ENCODE measurements at places on chromosomes 13 and 19.

- DNase-seq: no peak
Observed at GRCh38 chr13:93786846-93787489, 560.4 kb downstream of the GPC6 start.

GRCh38 chr19:18769989-18770528 lies 21.0 kb downstream of the COMP start:
- no peak for DNase-seq

DNA sequence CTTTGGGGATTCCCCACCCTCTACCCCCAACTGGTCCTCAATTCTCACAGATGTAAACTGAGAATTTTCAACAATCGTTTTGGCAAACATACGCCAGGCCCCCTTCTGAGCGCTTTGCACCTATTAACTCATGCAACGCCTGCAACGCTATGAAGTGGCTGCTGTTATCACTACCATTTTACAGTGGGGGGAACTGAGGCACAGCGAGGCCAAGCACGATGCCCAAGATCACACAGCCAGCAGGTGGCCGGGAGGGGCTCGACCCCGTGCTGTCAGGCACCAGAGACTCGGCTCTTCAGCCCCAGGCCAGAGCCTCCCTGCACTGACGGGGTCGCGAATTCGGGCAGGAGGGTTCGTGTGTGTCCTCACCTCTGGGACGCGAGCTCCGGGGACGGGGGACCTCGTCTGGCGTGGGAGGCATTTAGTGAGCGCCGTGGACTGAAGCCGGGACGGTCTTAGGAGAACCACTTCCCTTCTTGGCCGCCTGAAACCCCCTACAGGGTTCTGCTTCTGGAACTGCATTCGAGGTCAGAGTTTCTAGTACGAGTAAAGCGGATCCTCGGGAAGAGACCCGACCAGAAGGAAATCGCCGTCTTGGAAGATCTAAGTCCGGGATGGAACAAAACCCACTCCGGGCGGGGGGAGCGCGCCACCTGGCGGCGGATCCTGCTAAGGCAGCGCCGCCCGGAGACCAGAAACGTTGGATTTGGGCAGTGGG lies 21.0 kb downstream of the ZNF114 start:
- DNase-seq: peak; percentile 67

DNA sequence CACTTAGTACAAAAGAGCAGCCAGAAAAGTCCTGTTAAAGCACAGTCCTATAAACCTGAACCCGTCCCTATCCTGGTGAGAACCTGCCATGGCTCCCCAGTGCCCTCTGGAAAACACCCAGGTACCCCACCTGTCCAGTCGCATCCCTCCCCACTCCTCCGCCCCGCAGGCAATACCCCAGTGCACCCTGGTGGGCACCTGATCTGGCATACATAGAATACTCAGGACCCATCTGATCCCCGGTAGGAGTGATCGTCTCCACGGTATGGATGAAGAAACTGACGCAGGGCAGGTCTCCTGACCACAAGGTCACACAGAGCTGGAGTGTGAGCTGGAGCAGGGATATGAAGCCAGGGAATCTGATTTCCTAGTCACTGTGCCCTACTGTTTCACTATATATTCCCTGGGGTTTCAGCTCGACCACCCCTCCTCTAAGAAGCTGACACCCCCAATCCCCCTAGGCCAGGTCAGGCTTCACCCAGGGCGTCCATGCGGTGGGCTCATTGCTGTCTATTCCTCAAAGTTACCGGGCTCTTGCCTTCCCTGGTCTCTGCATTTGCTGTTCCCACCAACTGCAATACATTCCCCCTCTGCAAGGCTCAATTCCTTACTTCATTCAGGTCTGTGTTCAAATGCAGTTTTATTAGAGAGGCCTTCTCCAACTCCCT lies 12.6 kb downstream of the FBXO46 start:
- no peak for DNase-seq

DNA sequence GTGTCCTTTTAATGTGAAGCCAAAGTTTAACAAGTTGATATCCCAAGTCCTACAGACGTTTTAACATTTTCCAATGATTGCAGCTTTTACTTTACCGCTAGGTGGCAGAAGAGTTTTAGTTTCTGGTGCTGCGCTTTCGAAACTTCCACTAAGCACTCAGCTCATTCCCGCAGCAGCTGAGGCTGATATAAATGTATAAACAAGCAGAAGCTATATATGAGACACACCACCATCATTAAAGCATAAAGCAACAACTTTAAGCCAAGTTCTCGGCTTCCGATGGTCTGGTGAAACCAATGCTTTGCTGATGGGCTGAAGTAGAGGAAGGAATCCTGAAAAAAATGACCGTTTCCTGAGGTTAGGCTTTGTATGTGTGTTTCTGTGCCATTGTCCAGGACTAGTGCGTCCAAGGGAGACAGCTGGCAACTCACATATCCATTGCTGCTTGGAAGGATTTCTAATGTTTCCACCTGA lies 753.9 kb downstream of the OLFM4 start:
- peak; percentile 57 for DNase-seq

DNA sequence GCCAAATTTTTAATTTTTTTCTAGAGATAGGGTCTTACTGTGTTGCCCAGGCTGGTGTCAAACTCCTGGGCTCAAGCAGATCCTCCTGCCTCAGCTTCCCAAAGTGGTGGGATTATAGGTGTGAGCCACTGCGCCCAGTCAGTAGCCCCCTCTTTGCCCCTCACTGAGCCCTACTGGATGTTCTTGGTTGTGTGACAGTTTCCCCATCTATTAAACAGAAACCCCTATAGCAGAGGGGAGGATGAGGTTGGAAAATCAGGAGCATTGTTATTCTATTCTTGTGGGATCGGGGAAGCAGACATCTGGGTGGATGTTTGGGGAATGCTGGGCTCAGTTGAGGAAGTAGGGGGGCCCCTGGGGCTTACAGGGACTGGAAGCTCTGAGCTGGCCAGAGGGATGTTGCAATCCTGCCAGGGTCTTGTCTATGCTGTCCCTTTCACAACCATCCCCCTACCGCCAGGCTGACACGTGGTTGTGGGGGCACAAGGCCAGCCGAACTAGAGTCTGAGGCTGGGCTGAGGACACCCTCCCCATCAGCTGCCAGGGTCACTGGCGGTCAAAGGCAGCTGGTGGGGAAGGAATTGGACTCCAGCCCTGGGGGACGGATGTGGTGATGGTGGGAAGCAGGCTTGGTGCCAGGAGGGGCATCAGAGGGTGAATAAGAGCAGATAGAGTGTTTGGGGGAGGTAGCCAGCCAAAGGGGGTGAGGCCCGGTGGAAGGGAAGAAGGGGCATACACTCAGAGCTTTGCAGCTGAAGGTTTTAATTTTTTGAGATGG lies 10.9 kb downstream of the APOC1 start:
- DNase-seq: no peak

DNA sequence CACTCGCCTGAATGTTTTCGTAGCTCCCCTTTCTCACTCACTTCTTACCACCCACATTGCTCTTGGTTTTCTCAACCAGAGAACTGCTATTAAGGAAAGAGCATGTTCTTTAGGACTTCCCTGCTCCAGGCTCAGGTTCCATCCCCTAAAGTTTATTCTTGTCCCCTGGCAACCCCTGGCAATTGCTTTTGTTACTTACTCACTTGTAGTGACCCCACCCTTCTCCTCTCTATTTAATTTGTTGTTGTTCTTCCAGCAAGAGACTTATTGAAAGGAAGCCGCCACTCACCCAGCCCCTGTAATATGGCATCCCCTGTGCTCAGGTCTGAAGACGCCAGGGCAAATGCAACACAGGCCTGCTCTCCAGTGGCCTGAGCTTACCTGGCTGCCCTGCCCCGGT lies 233.7 kb upstream of the SOX21 start:
- no peak for DNase-seq

GRCh38 chr13:23510544-23510916 lies 59.7 kb upstream of the TNFRSF19 start:
- no peak for DNase-seq

DNA sequence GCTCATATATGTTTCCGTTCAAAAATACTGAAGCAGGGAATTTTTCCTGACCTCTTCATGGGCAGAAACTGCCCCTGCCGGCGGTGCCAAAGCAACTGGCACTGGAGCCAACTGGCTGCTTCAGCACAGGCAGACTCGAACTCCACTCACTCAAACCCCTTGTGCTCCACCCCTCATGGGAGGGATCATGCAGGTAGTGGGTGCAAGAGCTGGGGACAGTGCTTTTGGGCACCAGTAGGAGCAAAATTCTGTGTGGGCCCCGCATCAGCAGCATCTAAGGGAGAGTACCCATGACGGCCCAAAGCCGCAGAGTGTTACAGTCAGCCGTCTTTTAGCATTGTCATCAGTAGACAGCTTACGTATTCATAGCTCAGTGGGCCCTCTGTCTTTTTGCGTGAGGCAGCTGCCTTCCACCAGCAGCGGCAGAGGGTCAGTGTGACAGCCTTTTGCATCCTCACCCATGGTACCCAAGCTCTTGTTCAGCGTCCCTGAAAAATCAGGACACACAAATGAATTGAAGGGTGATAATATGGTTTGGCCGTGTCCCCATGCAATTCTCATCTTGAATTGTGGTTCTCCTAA lies 393.8 kb downstream of the SLITRK6 start:
- no peak for DNase-seq

GRCh38 chr13:43879755-43880181 lies at the start of gene LACC1:
LACC1 (plus strand) TSS chr13:43879904; CDS start chr13:43880986, 1,082 bp downstream.
- DNase-seq: peak; percentile 16

DNA sequence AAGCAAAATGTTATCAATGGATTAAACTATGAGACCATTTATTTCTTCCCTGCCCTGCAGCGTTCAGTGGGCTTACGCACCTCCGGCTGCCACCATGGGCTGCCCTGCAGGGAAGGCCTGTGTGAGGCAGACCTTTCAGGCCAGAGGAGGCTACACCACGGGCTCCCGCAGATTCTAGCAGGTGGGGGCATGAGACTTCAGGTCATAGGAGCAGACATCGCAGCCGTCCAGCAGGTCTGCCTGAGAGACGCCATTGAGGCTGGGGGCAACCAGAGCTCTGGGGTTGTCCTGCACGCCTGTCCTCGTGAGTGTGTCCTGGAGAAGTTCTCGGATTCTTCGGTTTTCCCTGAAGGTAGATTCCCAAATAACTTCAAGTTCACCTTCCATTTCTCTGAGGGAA lies 9.4 kb upstream of the SLC7A9 start:
- DNase-seq: no peak

- DNase-seq: no peak
Observed at GRCh38 chr13:61765181-61765742, 349.6 kb upstream of the PCDH20 start.

DNA sequence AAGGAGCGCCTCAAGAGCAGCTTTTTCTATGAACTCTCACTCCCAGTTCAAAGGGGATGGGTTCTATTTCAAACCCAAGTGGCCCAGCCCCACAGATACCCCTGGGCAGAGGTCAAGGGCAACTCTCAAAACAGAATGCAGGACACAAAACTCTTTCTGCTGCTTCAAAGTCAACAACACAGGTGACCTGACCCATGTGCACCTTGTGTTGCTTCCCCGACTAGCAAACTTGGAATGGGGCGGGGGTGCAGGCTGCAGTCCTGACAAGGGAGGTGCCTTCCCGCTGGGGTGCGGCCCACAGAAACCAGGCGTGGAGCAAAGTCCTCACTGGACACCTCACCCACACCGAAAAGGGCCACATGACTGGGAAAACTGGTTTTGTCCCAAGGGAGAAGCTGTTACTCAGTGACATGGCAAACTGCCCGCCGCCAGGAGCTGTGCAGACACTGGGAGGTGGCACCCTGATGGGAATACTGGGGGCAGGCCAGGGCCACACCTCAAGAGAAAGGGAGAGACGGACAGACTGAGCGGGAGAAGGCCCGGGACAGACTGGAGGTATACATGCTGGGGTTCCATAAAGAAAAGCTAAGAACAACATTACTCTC lies 17.4 kb downstream of the ZC3H4 start:
- DNase-seq: no peak

GRCh38 chr13:62799931-62800436 lies 1384.3 kb upstream of the PCDH20 start:
- no peak for DNase-seq

- no peak for DNase-seq
Observed at GRCh38 chr13:59086147-59086546, 1077.6 kb downstream of the DIAPH3 start.

DNA sequence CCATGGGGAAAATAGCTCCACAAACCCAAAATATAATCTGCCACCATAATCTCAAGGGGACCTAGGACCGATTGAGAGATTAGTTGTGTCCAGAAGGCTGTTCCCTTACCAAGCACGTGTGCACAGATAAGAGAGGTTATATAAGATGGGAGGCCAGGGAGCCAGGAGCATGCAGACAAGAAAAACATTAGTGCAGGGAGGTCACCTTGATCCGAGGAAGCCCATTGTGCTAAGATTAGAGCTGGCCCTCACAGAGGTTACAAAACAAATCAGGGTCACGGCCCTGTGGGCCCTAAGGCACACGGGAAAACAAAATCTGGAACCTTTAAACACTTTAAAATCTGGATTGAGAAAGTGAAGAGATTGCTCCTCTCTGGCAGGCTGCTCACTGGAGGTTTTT lies 37.7 kb downstream of the RGCC start:
- DNase-seq: no peak

- DNase-seq: no peak
Observed at GRCh38 chr13:112184261-112184660, 117.3 kb downstream of the SOX1 start.

DNA sequence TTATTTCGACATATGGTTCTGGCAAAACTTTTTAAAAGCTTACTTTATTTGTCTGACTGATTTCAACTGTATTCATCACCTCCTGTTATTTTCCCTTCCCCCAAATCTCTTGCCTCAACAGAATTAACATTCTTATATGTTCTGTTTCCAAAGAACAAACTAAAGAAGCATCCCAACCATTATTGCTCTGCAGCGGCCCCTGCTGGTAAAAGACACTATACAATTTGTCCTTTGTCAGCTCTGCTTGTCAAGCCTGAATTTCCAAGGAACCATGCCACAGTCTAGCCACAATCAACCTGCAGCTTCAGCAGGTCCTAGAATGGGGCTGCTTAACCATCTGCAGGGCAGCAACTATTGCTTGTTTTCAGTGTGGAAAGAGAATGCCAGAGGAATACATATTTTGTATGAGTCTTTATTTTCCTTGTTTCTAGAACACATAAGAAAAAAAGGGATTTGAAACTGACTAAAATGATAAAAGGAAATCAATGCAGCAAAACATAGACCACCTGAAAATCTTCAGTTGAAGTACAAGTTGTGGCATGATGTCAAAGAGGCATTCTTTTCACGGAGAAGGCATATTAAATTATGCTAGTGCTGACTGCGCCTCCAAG lies 845.3 kb downstream of the DIAPH3 start:
- DNase-seq: no peak

GRCh38 chr19:3556423-3556977 lies 886 bp downstream of the MFSD12 start:
- DNase-seq: no peak

GRCh38 chr13:41130356-41130755 lies 2.2 kb downstream of the KBTBD6 start:
- no peak for DNase-seq

DNA sequence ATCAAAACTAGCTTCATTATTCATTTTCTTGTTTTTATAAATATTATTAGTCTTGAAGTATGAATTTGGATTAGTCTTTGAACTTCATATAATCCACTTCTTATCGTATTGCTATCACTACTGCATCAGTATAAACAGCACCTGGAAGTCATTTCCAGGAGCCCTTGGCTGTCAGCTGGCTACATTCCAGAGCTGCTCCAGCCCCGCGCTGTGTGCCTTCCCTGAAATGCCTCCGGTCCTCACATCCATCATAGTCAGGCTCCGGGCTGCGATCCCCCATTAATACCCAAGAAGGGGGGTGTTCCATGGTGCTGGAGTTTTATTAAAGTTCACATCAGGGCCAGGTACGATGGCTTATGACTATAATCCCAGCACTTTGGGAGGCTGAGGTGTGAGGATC lies 124.3 kb upstream of the GJB6 start:
- no peak for DNase-seq

- DNase-seq: no peak
Observed at GRCh38 chr19:8451885-8452284, 7.1 kb downstream of the HNRNPM start.
